ENCODE measurements at places on chromosomes 11 and 22.

GRCh38 chr11:115576606-115577380, 72.6 kb upstream of the CADM1 start:
- no peak for DNase-seq

DNA sequence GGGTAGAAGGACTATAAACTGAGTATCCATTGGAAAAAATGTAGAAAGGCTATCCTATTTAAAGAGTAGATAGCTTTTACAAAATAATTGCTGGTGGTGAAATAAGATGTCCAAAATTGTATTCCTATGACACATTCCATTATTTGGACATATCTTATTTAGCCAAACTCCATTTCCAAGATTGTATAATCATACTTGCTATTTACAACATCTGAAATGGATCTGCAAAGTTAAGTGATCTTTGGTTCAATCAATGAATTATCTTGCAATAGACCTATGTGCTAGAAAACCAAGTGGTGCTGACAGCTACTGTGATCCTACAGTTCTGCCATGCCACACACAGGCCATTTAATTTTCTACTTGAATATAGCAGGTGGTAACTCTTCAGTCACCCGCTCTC, 11.0 kb upstream of the BLID start:
- peak; percentile 46 for DNase-seq

- peak; percentile 45 for DNase-seq
These were observed 700 bp upstream of the DEPDC5 start for GRCh38 chr22:31753005-31753633.

DNA sequence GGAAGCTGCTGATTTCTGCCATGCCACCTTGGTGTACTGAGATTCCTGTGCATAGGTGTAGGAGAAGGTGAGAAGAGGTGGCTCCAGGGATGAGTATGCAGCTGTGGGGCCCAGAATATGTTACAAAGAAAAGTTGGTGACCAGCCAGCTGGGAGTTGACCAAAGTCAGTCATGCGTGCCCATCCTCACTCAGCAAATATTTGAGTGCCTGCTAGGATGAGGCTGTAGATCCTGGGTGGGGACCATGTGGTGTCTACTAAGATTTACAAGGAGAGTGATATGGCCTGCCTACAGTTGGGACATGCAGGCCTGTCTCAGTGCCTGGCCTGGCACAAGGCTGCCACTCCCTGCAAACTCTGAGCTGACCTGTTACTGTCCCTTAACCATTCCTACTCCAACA, 19.4 kb downstream of the RNF185 start:
- DNase-seq = peak; percentile 76

- peak; percentile 94 for DNase-seq
These were observed 23.4 kb downstream of the LRRC55 start for GRCh38 chr11:57205041-57205641.
